ENCODE measurements at places on chromosomes 3 and 15.

- DNase-seq, result no peak
Observed at GRCh38 chr15:96733721-96734120, 403.2 kb downstream of the NR2F2 start.

- DNase-seq, result no peak
Observed at GRCh38 chr15:31537770-31538592, 211.3 kb downstream of the KLF13 start.

- no peak for DNase-seq
Observed at GRCh38 chr15:76155731-76156130, 95.9 kb downstream of the TMEM266 start.

DNA sequence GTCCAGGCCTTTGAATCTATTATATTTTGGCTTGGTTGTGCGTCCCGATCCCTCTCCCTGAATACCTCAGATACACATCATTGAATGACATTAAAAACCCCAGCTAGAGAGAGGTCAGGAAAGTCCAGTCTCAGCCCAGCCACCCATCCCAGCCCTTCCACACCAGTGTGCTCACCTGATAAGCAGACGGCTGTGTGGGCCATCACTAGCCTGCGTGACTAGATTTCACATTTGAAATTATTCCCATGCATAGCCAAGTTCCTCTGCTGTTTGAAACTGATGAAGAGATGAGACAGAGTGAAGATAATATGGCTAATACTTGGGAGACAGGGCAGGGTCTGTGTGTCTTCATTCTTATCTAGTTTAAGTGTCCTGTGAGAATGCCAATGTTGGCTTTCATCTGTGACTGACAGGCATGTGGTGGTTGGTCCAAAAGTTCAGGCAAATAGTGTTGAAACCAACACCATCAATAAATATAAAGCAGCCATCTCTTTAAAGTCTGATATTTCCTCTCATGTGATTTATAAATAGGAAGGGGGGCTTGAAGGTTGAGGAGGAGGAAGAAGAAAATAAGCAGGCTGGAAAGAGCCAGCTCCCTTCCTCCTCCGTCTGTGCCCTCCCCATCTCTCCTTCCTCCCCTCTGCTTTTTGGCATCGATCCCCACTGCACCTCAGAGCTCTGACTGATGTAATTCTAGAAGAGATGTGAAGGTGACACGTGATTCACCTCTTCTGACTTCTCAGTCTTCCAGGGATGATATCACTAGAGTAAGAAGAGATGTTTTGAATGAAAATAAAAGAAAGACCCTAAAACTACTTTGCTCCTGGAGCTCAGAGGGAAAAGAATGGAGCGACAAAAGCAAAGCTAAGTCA is 5.1 kb downstream of the FAM43A start:
- DNase-seq, result no peak
